ENCODE measurements at places on chromosomes 5 and 9.
A peak's percentile ranks its signal among the peaks of the same experiment; 100 is the strongest.

- ATAC-seq, result no peak
Observed at GRCh38 chr5:141810702-141811101, 67.5 kb downstream of the PCDH1 start.

DNA sequence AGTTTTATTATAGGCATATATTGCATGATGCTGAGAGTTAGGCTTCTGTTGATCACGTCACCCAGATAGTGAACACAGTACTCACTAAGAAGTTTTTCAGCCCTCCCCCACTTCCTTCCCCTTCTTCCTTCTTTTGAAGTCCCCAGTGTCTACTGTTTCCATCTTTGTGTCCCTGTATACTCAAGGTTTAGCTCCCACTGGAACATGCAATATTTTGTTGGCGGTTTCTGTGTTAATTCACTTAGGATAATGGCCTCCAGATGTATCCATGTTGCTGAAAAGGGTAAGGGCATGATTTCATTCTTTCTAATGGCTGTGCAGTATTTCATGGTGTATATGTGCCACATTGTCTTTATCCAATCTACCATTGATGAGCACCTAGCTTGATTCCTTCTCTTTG lies 764.3 kb downstream of the MTRR start:
- ATAC-seq, result no peak

DNA sequence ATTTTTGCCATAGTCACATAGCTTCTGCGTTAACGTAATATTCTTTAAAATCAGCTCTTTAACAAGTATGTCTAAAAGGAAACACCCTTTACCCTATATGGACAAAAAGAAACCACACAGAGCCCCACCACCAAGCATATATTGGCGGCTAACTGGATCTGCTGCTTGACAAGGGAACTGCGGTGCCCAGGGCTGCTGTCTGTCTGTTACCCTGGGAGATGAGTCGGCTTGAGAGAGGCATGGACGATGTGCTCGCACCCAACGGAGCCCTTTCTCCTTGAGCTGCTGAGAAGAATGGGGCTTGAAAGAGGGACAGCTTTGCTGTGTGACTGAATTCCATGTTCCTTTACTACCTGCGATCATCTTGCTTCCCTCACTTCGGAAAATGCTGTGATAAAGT lies 158.6 kb upstream of the SHB start:
- ATAC-seq, result no peak

GRCh38 chr9:90029996-90030395 lies 425.2 kb downstream of the GADD45G start:
- ATAC-seq, result no peak

GRCh38 chr9:130220352-130220751 lies 45.2 kb upstream of the HMCN2 start:
- ATAC-seq, result peak; percentile 57

- peak; percentile 19 for ATAC-seq
Observed at GRCh38 chr5:134577022-134577795, 51.7 kb downstream of the JADE2 start.

DNA sequence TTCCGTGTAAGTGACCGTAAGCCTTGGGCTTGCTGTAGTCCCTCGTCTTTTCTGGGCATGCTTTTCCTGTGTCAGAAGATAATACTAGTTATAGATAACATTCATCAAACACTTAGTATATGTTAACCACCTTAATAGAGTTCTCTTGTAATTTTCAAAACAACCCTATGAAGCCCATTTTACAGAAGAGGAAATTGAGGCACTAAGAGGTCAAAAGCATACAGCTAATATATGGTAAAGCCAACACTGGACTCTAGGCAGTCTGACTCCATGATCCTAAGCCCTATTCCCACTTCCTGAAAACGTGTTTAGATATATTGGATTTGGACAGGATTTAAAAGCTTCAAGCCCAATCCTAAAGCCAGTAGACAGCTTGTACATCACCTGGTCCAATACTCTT lies 153.8 kb downstream of the CEP120 start:
- ATAC-seq, result no peak

DNA sequence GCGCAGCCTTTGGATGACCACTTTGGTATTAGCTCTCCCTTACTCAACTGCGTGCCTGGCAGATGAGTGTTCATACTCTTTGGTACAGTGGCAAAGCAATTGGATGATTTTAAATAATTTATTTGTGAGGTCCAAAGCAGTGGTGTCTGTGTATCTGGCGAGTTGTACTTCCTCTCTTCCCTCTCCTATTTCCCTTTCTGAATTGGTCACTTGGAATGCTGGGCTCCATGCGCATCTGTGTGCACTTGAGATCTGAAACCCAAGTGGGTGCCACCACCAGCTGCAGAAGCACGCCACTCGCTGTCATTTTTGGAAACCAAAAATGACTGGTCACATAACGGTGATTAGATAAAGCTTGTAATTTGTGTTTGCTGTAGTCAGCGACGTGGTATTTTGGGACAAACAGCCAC lies 386.0 kb upstream of the KLF4 start:
- no peak for ATAC-seq

- ATAC-seq, result no peak
Observed at GRCh38 chr9:136370687-136371532, 2.6 kb downstream of the CARD9 start.

DNA sequence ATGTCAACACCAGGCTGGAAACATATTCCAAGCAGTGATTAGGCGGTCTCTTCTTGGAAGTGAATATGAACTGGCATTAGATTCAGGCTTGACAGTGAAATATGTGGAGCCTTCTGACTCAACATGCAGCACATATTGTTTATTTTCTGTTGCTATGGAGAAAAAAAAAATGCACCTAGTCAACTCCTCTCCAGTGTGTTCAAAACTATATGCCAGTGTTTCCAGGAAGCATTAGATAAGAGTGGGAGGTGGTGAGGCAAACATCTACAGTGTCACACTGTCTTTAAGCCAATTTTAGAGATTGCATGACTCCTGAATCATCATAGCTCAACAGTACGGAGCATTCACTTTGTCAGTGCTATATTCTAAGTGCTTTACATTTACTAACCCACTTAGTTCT lies 117.9 kb downstream of the HCN1 start:
- ATAC-seq, result peak; percentile 34

- no peak for ATAC-seq
Observed at GRCh38 chr5:176611435-176611834, 1.5 kb upstream of the GPRIN1 start.

Data from gastroesophageal sphincter (tissue), 4 donors.